ENCODE measurements at places on chromosomes 16 and 17.

DNA sequence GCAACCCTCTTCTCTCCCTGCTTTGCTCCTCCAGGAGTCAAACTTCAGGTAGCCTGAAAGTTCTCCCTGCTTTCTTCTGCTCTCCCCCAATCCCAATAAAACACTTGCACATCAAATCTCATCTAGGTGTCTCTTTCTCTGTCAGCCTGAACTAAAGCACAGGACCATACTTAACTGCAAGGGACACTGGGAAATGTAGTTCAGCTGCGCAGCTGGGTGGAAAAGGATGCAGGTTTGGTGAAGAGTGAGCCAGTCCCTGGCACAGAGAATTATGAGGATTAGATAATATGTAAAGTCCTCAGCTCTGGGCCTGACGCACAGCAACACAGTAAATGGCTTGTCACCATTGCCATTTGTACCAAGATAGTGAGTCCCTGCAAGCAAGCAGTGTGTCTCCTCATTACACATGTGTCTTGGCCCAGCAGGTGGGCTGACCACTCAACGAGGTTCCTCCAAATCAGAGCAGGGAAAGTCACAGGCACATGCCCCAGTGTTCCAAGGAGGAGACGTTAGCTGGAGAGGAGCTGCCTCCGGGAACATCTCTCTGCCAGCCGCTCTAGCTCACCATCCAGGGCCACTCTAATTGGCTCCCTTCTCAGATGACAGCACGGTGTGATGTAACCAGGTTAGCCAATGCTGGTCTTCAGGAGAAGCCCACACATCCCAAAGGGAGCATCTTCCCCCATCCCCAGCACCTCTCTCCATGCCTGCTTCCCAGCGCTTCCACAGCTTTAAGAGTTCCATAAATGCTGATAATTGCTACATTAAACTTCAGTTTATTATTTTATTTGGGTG is 29.7 kb upstream of the IRX3 start:
- no peak for DNase-seq

DNA sequence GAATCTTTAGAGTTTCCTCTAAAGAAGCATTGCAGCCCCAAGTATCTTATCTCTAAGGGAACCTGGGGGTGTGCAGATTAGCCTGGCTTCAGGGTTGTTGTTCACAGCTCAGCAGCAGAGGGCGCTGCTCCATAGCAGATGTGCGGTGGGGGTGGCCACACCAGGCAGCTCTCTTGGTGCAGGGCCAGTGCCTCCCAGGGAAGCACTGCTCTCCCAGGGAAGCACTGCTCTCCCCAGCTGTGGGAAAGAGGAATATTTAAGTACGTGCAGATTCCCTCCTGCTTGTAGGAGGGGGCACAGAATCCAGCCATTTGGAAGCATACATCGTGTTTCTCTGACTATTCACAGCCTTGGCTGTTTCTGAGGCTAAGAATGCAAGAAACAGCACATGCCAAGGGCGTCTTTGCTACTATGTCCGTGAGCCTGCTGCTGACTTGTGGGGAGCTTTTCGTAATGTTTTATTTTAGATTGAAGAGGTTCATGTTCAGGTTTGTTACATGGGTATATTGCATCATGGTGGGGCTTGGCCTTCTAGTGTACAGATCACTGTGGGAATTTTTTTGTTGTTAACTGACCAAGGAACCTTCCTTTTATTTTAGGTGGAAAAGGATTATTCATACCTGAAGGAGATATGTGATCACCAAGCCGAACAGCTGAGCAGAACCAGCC is 217.8 kb downstream of the SPECC1 start:
- peak; percentile 89 for DNase-seq

DNA sequence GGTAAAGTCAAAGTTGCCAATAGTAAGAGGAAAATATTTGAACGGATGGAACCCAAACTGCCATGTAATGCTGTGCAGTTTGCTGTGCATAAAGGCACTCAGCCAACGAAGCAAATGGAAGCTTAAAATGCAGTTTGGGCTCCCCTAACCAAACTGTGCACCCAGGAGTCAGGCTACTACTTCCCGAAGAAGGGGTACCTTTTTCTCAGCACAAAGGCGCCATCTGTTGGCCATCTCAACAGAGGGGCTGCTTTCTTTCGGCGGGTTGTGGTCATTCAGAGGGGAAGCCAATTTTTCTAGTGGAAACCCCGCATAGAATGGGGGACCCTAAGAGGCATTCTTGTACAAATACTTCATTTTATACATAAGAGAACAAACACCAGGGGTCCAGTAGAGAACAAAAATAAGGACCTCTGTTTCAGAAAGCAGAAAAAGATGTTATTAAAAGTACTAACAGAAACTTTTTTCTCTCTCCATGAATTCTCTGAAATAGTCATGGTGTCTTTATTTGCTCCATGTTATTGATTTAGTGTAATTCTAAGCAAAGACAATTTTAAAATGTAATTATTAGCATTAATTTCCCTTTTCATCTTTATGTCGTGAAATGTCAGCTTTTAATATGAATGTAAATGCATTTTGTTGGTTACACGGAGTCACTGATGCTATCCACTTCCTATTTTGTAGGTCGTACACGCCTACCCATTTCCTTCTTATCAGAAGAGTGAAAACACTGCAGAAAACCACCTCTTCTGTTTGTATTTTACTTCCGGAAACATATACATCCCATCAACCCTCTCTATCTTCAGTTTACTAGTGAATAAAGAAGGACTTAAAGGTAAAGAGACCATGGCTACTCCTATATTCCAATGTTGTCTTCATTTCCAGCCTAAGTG is 453.3 kb downstream of the KCNJ2 start:
- DNase-seq: peak; percentile 30

DNA sequence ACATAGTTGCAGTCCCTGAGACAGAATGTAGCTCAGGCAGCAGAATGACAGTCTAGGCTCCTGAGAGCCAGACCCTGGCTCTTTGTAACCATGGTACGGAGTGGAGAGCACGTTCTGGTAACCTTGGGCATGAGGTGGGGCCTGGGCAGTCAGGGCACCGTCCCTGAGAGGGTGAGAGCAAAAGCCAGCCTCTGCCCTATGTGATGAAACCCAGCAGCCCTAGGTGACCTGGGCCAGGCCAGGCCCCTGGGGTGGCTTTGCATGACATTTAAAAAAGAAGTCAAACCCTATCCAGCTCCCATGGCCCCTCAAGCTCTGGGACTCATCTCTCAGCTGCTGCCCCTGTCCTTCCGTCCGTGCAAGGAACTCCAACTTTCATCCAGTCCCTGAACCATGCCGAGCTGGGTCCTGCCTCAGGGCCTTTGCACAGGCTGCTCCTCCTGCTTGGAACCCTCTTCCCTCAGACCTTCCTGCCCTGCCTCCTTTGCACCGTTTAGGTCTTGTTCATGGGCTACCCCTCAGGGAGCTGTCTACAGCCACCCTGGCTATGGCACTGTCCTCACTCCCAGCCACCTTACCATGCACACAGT is 188.6 kb downstream of the NTN1 start:
- no peak for DNase-seq

- no peak for DNase-seq
These were observed 14.2 kb upstream of the MSI2 start for GRCh38 chr17:57242148-57242547.

DNA sequence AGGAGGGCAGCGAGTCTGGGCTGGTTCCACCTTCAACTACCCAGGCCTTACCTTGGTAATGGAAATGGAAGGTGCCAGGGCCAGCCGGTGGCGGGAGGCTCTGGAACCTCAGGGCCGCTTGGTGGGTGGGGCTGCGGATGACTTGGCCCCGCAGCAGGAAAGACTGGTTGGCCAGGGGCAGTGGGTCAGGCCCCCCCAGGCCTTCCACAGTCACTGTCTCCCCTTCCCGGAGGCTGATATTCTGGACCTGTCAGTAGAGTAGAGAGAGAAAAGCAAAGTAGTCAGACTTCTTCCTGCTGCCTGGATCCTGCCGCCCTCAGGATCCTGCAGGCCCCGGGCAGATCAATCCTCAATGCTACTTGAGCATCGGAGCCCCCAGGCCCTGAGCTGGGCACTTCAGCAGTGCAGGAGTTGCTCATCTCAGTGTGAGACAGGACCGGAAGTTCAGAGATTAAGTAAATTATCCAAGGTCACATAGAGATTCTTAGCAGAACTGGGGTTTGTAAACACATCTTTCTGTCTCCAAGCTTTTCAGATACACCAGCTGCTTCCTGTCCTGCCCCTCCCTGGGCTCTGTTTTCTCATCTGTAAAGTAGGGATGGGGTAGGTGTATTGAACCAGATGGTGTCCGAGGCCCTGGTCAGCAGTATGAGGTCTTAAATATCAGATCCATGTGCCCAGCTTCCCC is 18.5 kb upstream of the PHF12 start:
- no peak for DNase-seq

GRCh38 chr17:34384271-34384670 is 21.2 kb upstream of the CCL1 start:
- no peak for DNase-seq

DNA sequence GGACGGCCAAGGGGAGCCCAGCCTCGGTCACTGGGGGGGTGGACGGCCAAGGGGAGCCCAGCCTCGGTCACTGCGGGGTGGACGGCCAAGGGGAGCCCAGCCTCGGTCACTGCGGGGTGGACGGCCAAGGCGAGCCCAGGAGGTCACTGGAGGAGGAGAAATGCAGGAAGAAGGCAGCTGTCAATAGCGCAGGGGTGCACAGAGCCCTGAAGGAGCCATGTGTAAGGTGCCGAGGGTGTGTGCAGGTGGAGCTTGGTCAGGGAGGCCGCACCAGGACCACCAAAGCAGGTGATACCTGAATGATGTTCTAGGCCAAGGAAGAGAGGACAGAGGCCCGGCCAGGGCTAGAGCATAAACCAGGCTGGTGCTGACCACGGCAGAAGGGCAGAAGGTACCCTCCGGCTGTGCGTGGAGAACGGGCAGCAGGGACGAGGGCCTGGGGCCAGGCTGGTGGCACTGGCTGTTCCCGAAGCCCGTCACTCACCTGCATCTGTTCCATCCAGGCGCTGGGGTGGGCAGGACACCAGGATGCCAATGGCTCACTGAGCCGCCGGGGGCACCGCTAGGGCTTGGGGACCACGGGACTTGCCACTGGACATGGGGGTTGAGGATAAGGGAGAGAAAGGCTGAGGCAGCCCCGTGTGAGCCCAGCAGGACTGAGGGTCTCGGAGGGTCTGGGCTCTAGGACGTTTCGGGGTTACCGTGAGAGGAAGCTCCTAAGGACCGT is 5.9 kb upstream of the CCDC57 start:
- DNase-seq: no peak

DNA sequence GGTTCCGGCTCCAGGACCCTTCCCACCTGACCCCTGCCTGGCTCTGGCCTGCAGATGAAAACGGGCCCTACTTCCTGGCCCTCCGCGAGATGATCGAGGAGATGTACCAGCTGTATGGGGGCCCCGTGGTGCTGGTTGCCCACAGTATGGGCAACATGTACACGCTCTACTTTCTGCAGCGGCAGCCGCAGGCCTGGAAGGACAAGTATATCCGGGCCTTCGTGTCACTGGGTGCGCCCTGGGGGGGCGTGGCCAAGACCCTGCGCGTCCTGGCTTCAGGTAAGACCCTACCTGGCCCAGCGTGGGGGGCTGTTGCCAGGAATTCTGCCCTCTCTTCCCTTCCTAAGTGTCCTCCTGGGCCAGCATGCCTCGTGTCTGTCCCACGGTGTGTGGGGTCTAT is 8.6 kb upstream of the SLC7A6 start:
- no peak for DNase-seq

DNA sequence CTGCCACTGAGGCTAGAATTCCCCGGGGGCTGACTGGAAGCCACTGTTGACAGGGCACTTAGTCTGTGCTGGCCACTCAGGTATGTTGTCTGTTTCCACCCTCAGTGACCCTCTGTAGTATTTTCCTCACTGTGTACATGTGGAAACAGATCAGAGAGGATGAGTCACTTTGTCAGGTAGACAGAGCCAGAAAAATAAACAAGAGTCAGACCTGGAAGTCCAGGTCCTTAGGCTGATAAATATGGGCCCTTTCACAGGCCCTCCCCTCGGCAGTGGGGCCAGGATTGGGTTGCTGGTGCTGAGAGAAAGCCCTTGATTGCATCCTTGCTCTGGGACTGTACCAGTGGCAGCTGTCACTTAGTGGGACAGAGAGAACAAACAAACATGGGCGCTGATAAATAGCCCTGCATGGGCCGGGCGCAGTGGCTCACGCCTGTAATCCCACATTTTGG is 21.3 kb downstream of the PGS1 start:
- no peak for DNase-seq

DNA sequence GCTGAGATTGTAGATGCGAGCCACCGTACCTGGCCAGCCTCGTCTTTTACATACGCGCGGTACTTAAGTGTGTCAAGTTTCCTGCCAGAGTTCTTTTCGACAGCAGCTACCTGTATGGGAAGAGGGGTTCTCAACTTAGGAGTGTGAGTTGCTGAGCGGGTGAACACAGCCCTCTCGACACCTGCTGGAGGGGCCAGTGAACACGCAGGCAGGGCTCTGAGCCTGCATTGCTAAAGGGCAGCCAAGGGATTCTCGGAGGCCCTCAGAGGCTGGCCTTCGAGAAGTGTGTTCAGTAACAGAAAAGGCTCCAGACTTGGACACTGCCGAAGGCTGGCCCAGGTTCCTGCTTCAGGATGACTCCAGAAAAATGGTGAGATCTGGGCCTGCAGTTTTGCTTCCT is 6.1 kb downstream of the ZC3H18 start:
- no peak for DNase-seq

- no peak for DNase-seq
These were observed 269.0 kb upstream of the CCL2 start for GRCh38 chr17:33986088-33986487.

GRCh38 chr16:2426941-2427361 is 2.3 kb upstream of the CCNF start:
- DNase-seq: no peak

DNA sequence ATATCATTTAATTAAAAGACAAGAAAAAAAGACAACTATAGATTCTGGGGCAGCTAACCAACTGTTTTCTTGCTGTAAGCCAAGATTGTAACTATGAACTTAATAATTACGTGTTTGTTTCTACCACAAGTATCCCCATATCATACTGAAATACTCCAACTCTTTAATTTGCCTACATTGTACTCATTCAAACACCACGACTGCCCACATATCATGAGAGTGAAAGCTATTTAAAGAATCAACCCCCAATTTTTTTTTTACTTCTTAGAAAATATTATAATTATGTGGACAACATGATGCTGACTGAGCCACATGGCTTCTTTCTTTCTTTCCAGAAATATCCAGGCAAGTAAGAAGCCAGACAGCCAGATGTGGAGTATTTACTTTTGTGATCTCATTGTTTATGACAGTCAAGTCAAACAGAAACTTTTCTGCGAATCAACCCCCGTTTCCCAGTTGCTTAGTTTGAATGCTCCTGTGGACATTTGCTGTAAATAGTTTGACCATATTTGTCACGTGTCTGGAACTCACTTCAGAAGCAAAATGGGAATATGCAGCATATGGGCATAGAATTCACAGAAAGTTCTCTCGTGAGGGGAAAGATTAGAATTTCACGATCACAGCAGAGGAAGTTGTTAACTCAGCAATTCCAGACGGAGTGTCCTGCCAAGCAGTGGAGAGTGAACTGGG is 126.8 kb upstream of the PSMD7 start:
- DNase-seq: peak; percentile 52
